Kidney (tissue), 22 donors: ENCODE measurements at places on chromosomes 6 and 20. TPM values are rescaled to one million over a fixed set of nuclear protein-coding genes. Genes with fewer than 3 reads are reported as not detected.
A peak's percentile ranks its signal among the peaks of the same experiment; 100 is the strongest.

- DNase-seq: no peak
- no peaks in the 10 kb centered on the region for H3K4me1 ChIP-seq
- no peaks in the 10 kb centered on the region for H3K27me3 ChIP-seq
- no peak overlapping the region for H3K4me3 ChIP-seq
- H3K36me3 ChIP-seq: no peaks in the 10 kb centered on the region
- H3K27ac ChIP-seq: no peak overlapping the region
Measured at GRCh38 chr6:15020119-15020770, 225.6 kb upstream of the JARID2 start.

GRCh38 chr6:10355115-10355702 lies 59.7 kb downstream of the TFAP2A start:
- no peak overlapping the region for H3K27ac ChIP-seq
- no peak overlapping the region for H3K4me3 ChIP-seq
- no peaks in the 10 kb centered on the region for H3K27me3 ChIP-seq
- no peaks in the 10 kb centered on the region for H3K4me1 ChIP-seq
- DNase-seq: no peak
- H3K36me3 ChIP-seq: no peaks in the 10 kb centered on the region

- DNase-seq: no peak
- H3K27ac ChIP-seq: no peak overlapping the region
- no peaks in the 10 kb centered on the region for H3K4me1 ChIP-seq
- H3K36me3 ChIP-seq: no peaks in the 10 kb centered on the region
Measured at GRCh38 chr6:170096803-170097504, 193.9 kb downstream of the DLL1 start.

DNA sequence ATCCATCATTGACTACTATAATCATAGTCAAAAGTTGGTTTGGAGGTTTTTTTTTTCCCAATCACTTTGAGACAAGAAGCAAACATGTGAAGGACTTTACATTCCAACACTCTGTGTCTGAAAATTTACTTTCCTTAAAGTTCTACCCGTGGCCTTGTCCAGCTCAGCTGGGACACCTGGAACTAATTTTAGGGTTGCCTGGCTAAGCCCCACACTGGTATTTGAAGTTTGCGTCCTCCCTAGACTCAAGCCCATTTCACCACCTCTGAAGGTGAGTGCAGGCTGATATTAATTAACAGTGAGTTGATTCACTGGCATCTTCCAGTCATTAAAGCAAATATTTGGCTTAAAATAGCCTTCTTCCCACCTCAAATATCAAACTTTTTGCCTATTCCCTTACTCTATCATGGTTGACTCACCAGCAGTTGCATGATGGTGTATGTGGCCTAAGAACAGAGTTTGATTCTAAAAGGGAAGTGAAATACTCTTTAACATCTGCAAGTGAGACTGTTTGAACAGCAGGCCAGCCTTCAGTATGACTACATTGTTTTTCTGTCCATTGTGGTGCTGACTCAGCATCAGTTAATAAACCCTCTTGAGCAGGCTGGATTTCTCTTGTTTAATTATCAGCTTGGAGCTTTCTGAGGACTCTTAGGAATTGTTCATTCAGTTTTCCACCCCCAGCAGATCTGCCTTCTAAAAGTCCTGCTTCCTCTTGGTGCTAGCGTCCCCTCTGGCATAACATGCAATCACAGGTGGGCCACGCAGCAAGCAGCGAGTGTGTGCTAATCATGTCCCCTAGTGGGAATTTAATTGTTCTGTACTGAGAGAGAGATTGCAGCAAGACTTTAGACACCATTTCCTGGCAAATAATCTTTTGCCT lies 1.8 kb upstream of the PRDM1 start:
- H3K4me1 ChIP-seq: peaks cover 7% of the 10 kb centered on the region
- no peaks in the 10 kb centered on the region for H3K36me3 ChIP-seq
- H3K4me3 ChIP-seq: no peak overlapping the region
- DNase-seq: no peak
- peaks cover 5% of the 10 kb centered on the region for H3K27me3 ChIP-seq

- no peak overlapping the region for H3K27ac ChIP-seq
- no peaks in the 10 kb centered on the region for H3K36me3 ChIP-seq
- no peak for DNase-seq
Measured at GRCh38 chr20:62477669-62478455, 2.1 kb upstream of the GATA5 start.

The CNKSR3 gene
- total RNA-seq: 63.1 TPM

- no peaks in the 10 kb centered on the region for H3K27me3 ChIP-seq
- no peak overlapping the region for H3K27ac ChIP-seq
- H3K36me3 ChIP-seq: no peaks in the 10 kb centered on the region
- no peak for DNase-seq
Measured at GRCh38 chr6:133544419-133544818, 303.3 kb downstream of the EYA4 start.

- no peaks in the 10 kb centered on the region for H3K27me3 ChIP-seq
- no peaks in the 10 kb centered on the region for H3K36me3 ChIP-seq
- no peak overlapping the region for H3K27ac ChIP-seq
- no peaks in the 10 kb centered on the region for H3K4me1 ChIP-seq
Measured at GRCh38 chr20:20812136-20812535, 99.7 kb upstream of the RALGAPA2 start.

- no peaks in the 10 kb centered on the region for H3K36me3 ChIP-seq
- H3K4me3 ChIP-seq: no peak overlapping the region
- H3K27ac ChIP-seq: no peak overlapping the region
- no peaks in the 10 kb centered on the region for H3K27me3 ChIP-seq
- peak; percentile 71 for DNase-seq
Measured at GRCh38 chr6:13538084-13538483, 36.3 kb upstream of the SIRT5 start.

DNA sequence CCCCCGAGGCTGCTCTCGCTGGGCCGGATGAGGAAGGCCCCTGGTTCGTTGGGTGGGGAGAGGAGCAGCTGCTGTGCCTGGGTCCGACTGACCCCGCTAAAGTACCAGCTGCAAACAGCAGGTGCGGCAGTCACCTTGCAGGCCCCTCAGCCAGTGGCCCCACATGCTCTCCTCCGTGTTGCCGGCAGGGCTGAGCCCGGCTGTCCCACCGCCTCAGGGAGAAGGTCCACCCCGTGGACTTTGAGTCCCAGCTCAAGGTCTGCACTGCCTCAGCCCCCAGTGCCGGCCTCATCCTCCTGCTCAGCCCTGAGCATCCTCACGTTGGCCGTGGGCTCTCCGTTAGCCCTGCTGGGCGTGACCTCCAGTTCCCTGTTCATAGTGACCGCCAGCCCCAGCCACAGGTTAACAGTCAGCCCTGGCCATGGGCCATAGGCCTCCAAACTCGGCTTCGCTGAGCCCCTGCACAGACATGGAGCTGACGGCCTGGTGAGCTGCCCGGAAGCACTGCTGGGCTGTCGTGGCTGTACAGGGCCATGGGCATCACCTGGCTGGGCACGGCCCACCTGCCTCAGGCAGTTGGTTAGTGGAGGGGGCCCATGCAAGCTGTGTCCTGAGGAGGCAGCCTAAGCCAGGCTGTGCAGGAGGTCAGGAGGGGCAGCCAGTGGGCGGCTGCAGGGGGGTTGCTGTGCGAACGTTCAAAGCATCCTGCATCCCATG lies 3.1 kb downstream of the SRMS start:
- no peak for DNase-seq
- H3K27ac ChIP-seq: no peak overlapping the region
- H3K4me3 ChIP-seq: no peak overlapping the region
- H3K36me3 ChIP-seq: no peaks in the 10 kb centered on the region

DNA sequence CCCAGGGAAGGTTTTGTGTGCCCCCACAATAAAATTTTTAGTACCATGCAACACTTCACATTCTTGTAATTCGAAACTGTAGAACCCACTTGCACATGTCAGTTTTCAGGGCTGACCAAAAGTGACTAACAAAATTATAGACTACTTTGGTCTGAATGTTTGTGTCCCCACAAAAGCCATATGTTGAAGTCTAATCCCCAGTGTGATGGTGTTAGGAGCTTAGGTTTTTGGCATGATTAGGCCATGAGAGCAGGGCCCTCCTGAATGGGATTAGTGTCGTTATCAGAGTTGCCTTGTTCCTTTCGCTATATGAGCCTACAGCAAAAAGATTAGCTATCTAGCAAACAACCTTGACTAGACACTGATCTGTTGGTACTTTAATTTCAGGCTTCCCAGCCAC lies 49.0 kb upstream of the TENT5A start:
- no peak for DNase-seq
- H3K27me3 ChIP-seq: no peaks in the 10 kb centered on the region
- no peak overlapping the region for H3K4me3 ChIP-seq
- no peak overlapping the region for H3K27ac ChIP-seq
- H3K4me1 ChIP-seq: no peaks in the 10 kb centered on the region

GRCh38 chr20:39289316-39289715 lies 327.2 kb downstream of the DHX35 start:
- H3K27me3 ChIP-seq: no peaks in the 10 kb centered on the region
- no peak for DNase-seq
- H3K36me3 ChIP-seq: no peaks in the 10 kb centered on the region
- H3K27ac ChIP-seq: no peak overlapping the region

The MCHR2 gene
- total RNA-seq: not detected

DNA sequence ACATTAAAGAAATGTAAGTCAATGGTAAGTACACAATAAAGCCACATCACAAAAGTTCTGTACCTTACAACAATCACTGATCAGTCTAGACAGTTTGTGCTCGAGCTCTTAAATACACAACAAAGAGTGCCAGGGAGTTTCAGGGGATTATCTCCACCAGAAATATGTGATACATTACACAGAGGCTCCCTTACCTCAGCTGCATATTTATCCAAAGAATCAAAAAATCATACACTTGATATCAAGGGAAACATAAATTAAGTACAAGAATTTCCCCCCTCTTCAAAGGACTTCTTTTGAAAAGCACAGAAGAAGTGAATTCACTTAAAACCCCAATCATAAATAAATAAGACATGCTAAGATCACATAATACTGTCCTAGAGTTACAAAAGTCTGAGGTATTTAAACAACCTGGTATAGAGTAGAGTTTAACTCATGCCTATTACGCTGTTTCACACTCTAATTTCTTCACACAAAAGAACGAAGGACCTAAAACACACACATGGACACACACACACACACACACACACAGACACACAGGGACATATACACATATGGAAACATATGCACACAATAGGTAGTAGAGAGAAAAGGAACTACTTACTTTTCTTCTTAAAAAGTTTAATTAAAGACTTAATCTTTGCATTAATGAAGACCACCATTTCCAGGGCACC lies 528 bp downstream of the NHSL1 start:
- peak overlapping the region; percentile 71 for H3K4me3 ChIP-seq
- DNase-seq: peak; percentile 33
- H3K36me3 ChIP-seq: no peaks in the 10 kb centered on the region
- peaks cover 8% of the 10 kb centered on the region for H3K4me1 ChIP-seq

The CLVS2 gene
- not detected for total RNA-seq

The SRMS gene
- 0.38 TPM for total RNA-seq

GRCh38 chr6:44111434-44112417 lies 15.5 kb downstream of the MRPL14 start:
- H3K36me3 ChIP-seq: peaks cover 17% of the 10 kb centered on the region
- H3K4me1 ChIP-seq: peaks cover 5% of the 10 kb centered on the region
- H3K27ac ChIP-seq: no peak overlapping the region
- no peak overlapping the region for H3K4me3 ChIP-seq
- no peaks in the 10 kb centered on the region for H3K27me3 ChIP-seq

The CLPSL2 gene
- not detected for total RNA-seq

GRCh38 chr6:16766043-16766536 lies 4.8 kb upstream of the ATXN1 start:
- H3K36me3 ChIP-seq: no peaks in the 10 kb centered on the region
- no peak overlapping the region for H3K4me3 ChIP-seq
- H3K27me3 ChIP-seq: no peaks in the 10 kb centered on the region
- H3K27ac ChIP-seq: no peak overlapping the region

DNA sequence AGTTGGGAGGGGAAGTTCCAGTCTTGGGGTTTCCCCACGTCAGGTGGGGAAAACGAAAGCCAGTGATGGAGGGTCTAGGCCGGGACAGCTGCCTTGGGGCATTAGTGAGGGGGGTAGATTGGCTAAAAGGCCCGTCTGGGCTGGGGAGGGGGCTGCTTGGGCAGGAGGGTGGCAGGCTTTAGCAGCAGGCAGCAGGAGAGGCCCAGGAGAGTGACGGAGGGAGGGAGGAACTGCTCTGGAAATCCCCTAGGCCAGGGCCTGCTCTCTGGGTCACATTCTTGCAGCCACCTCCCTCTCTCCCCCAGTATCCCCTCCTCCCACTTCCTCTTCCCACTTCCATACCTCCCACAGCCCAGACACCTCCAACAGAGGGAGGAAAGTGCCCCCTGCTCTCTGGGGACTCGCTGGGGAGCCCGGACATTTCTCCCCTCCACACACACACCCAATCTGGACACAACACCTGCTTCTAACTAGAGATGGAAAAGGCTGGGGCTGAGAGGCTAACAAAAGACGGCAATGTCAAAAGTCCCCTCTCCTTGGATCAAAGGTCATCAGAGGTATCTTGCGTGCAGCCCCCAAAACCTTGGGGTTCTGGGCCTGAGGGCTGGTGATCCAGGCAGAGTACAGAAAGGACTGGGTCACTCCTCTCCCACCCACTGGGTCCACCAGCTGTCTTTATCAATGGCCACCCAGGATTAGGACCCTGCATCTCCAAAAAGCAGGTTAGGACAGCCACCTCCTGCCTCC lies 1.8 kb downstream of the NFKBIE start:
- peak overlapping the region; percentile 47 for H3K27ac ChIP-seq
- DNase-seq: peak; percentile 65
- H3K4me1 ChIP-seq: peaks cover 26% of the 10 kb centered on the region
- H3K27me3 ChIP-seq: no peaks in the 10 kb centered on the region
- no peaks in the 10 kb centered on the region for H3K36me3 ChIP-seq
- H3K4me3 ChIP-seq: peak overlapping the region; percentile 70

The PAX1 gene
- total RNA-seq: not detected

GRCh38 chr6:13412639-13413465 lies 74.5 kb downstream of the GFOD1 start:
- no peak overlapping the region for H3K27ac ChIP-seq
- H3K4me3 ChIP-seq: no peak overlapping the region
- no peaks in the 10 kb centered on the region for H3K27me3 ChIP-seq
- H3K4me1 ChIP-seq: no peaks in the 10 kb centered on the region

DNA sequence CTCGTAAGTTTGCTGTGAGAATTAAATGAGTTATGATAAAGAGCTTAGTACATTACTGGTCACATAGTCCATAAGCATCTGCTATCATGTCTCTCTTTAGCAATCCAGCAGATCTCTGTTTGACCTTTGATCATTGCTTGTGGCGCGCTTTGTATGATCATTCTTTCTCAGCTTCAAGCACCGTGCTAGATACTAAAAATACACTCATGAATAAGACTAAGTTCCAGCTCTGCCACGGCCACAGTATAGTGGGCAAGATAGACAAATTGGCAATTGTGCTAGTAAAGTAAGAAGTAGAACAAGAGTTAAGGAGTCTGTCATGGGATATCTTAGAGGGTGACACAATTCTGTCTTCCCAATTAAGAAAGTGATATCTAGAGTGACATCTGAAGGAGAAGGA lies 75.2 kb upstream of the ADGRF1 start:
- no peaks in the 10 kb centered on the region for H3K4me1 ChIP-seq
- no peaks in the 10 kb centered on the region for H3K27me3 ChIP-seq
- no peaks in the 10 kb centered on the region for H3K36me3 ChIP-seq
- no peak for DNase-seq

GRCh38 chr6:13674533-13675190 lies 37.0 kb downstream of the RANBP9 start:
- H3K27me3 ChIP-seq: no peaks in the 10 kb centered on the region
- H3K4me1 ChIP-seq: peaks cover 3% of the 10 kb centered on the region
- no peaks in the 10 kb centered on the region for H3K36me3 ChIP-seq
- DNase-seq: no peak

- H3K27ac ChIP-seq: no peak overlapping the region
- peak; percentile 86 for DNase-seq
- no peaks in the 10 kb centered on the region for H3K27me3 ChIP-seq
- no peaks in the 10 kb centered on the region for H3K36me3 ChIP-seq
- H3K4me1 ChIP-seq: no peaks in the 10 kb centered on the region
Measured at GRCh38 chr6:43926634-43927531, 156.9 kb downstream of the VEGFA start.
